Esophagus squamous epithelium (tissue), 5 donors: ENCODE measurements at places on chromosomes 2 and 18.

- no peak for DNase-seq
Measured at GRCh38 chr2:71631411-71631931, 178.1 kb downstream of the DYSF start.

- no peak for DNase-seq
Measured at GRCh38 chr2:227615906-227616305, 1.3 kb upstream of the SCYGR3 start.

DNA sequence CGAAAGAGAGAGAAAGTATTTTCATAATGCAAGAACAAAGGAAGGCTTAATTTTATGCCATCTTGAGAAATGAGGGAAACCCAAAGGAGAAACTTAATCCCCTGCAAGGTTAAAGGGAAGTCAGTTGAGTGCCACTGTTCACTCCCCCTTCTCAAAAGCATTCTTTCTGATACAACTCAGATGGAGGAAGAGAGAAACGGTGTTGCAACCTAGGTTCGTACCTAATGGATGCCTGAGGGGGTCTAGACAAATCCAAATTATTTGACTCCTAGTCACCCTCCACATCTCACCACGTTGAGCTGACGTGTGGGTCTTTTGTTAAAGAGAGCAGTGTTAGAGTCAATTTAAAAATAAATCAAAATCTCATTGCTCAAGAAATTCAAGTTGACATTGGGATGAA lies 52.6 kb upstream of the UNC80 start:
- DNase-seq: no peak

- no peak for DNase-seq
Measured at GRCh38 chr2:215368493-215368809, 56.6 kb downstream of the ATIC start.

DNA sequence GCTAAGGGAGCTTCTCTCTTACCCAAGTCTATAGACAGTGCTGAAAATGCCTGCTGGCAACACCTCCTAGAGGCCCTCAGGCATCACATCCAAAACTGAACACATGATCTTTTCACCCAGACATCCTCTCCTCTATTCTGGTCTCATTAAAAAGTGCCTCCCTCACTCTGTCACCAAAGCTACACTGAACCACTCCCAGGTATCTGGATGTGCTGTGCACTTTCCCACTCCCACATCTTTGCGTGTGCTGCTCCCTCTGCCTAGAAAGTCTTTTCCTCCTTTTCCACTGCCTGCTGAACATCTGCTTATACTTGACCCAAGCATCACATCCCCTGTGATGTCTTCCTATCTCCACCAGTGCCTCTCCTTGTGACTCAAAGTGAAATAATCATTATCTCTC lies 26.1 kb upstream of the STPG4 start:
- DNase-seq: no peak

DNA sequence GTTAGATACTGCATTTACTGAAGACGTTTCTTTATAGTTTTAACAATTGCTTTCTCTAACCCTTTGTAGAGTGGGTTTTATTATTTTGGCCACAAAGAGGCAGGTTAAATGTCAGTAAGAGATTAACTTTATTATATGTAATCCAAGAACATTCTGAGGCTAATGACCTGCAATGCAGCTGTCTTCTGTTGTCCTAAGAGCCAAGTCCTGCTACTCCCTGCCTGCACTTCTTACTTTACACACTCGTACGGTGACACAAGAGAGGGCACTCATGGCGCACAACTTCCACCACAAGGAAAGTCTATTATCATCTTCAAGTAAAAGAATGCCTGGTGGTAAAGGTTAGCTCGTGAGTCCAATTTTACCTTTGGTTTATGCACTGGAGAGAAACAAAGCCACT lies 471.0 kb upstream of the HNMT start:
- DNase-seq: no peak

- DNase-seq: no peak
Measured at GRCh38 chr2:198498516-198498915, 694.1 kb downstream of the PLCL1 start.

DNA sequence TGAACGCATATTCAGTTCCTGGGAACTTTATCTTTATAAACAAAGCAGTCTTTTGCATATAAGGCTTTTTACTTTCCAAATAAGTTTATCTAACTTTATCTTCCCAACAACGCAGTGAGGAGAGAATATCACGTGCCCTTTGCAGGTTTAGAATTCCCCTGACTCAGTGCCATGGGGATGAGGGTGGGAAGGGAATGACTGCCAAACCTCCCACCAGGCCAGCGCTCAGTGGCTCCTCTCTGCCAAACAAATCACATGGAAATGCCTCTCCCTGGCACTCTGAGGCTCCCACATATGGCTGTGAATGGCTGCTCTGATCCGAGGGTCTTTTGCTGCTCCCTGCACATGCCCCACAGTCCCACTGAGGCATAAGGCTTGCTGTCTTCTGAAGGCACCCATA lies 158.3 kb downstream of the DNAH6 start:
- no peak for DNase-seq

DNA sequence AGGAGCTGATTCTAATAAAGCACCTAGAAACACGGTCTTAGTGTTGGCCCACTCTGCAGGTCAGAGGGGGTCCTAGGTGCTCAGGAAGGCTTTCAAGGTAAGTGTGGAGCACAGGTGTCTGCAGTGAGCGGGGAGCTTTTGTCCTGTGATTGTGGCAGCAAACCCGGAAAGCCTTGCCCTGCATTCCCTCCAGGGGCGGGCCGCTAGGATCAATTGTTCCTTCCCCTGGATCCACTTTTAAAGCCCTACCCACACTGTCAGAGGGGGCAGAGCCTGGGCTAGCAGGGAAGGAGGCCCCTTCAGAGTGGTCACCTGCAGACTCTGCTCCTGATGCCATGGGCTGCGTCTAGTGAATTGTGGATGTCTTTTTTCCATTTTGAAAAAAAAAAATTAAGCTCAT lies 176.0 kb downstream of the CTIF start:
- no peak for DNase-seq

- no peak for DNase-seq
Measured at GRCh38 chr2:238585836-238586821, 159.4 kb downstream of the ASB1 start.

GRCh38 chr2:233519787-233520611 lies 46.6 kb downstream of the USP40 start:
- no peak for DNase-seq

- no peak for DNase-seq
Measured at GRCh38 chr2:3282056-3282998, 95.3 kb downstream of the EIPR1 start.

DNA sequence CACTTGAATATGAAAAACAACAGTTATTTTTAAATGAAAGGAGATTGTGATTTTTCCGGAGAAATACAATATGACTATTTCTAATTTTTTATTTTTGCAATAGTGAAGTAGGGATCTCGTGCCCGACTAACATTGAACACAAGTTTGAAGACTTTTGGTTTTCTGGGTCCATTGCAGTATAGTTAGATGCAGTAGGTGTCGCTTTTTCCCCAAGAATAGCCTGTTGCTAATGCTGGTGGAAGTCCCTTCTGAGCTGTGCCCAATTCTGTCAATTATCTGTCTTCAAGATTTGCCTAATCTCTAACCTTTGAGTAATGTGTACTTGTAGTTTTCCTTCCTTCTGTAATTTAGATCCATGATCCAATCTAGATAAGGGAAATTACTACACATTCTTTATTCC lies 36.5 kb downstream of the SEMA4F start:
- no peak for DNase-seq

DNA sequence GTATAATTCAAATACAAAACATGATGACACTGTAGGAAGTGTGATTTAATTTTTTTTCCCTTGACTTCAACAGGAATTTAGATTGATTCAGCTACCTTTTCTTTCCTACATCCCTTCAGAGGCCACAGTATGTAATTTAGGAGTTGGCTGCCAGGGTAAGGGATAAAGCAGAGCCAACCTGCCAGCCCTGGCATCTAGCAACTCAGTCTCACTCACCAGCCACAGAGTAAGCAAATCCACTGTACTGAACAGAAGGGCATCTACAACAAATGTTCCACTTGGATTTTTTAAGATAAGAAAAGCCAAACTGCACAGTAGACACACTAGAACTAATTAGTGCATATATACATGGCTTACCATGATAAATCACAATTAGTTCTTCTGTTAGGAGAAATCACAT lies 54.3 kb upstream of the PEX13 start:
- no peak for DNase-seq

DNA sequence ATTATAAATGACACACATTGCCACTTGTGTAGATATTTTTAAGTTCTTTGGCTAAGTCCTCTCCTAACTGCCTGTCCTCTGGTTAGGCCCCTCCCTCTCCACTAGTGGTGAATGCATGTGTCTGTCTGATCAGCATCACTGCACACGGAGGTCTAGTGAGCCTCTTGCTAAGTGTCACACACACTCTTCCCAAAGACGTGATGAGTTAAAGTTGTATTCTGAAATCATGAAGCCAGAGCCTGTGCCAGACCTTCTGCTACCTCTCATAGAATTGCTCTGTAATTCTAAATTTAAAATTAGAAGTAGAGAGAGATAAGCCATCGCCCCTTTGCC lies 41.3 kb downstream of the RALB start:
- DNase-seq: no peak

DNA sequence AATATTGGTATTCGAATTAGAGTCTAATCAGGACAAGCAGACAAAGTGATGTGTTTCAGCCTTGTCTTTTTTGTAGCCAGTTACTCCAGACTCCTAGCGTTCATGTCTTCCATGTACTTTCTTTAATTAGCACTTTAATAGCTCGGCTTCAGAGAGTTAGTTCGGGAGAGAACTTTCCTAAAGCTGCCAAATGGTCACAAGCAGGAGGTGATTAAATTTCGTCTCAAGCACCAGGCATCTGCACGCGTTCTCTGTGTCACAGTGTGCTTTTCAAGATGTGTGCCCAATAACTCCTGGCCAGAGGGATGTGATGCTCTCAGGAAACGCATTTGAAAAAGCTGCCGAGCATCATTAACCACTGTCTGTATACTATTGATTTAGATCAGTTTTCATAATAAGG lies 790.8 kb downstream of the SOCS6 start:
- DNase-seq: no peak

DNA sequence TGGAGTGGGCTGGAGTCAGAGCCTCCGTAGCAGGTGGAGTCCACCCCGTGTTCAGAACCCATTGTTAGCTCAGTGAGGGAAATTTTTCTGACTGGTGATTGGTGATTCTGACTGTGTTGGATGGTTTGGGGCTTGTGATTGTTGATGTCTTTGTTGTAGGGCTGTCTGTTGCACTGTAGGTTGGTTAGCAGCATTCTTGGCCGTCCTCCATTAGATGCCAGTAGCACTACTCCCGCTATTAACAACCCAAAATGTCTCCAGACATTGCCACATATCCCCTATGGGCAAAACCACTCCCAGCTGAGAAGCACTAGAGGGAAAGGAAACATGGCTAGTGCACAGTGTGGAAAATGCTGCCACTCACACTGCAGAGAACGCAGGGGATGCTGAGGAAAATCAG lies 51.7 kb downstream of the ARMC9 start:
- DNase-seq: no peak

GRCh38 chr18:38464024-38464423 lies 898.4 kb upstream of the CELF4 start:
- no peak for DNase-seq

DNA sequence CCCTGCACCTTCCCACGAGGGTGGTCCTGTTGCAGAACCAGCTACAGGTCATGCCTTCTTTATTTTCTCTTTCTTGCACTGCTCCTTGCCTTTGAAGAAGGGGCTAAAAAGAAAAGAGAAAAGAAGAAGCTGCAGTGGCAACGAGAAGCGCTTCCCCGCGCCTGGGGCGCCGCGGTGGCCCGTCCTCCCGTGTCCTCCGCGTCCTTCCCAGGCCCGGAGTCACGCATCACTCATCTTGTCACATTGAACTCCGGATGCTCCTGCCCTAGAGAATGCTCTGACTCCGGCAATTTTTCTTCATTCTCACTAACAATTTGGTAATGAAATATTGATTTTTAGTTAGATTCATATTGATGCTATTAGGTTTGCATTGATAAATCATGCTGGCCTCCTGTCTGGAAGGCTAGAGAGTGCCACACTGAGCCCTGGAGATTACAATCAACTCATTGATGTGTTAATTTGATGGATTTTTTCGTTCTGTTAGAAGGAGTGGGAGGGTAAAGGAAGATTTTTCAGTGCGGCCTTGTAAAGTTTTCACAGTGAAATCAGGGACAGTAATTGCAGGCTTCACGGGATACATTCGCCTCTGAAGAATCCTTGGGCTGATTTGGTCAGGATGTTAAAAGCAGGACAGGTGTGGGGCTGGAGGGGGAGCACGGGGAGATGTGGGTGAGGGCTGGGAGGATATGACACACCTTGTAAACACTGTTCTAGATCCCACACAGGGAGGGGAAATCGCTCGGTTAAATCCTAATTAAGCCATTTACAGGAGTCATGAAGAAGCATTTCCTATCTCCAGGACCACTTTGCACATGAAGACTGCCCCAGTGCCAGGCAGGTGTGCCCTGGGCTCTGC lies 349.3 kb downstream of the ZNF516 start:
- DNase-seq: no peak

- DNase-seq: no peak
Measured at GRCh38 chr2:71410696-71411095, 42.7 kb upstream of the DYSF start.

- no peak for DNase-seq
Measured at GRCh38 chr2:236166796-236167296, 1.3 kb downstream of the GBX2 start.

- no peak for DNase-seq
Measured at GRCh38 chr2:88866756-88867155, 175.3 kb downstream of the RPIA start.

DNA sequence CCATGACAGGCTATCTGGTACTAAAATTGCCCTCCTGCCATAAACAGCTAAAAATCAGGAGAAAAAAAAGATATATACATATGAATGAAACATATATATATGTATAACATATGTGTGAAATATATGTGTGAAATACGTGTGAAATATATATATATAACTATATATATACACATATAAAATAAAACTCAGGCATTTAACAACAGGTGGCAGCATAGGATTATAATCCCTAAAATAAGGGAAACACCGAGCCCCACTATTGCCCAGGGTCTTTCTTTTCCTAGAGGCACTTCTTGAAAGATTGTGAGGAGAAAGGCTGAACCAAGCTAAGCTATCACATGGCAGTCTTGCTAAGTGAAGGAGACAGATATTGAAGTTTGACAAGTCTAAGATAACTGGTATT lies 65.9 kb upstream of the CYTIP start:
- DNase-seq: no peak

DNA sequence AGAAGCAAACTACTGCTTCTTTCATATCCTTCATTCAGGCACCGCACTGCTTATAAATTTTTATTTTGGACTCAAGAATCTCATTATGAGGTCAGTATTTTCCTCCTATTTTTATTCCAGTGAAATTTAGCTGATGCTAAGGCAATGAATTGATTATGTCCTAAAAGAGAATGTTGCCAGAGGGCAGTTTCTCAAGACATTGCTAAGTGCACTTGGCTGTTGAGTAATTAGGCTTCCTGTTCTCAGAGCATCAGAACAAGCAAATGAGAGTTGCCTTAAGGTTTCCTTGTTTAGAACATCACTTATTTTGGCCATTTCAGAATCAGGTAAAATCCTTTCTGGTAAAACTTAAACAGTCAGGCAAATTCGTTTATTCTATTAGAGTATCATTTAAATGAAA lies 548.6 kb upstream of the ZEB2 start:
- no peak for DNase-seq
